ENCODE measurements at places on chromosomes 11 and 22. TPM values are rescaled to one million over a fixed set of nuclear protein-coding genes. Genes with fewer than 3 reads are reported as not detected.

Gene GUCY1A2
- 99.2 TPM for total RNA-seq

Gene ACTN3
- not detected for total RNA-seq

Gene SAA4
- total RNA-seq, result not detected

Gene TMA7B
- 1.7 TPM for total RNA-seq

Gene UQCC3
- 2.9 TPM for total RNA-seq

- DNase-seq, result peak; percentile 93
Observed at GRCh38 chr11:118911880-118912741, 13.6 kb downstream of the BCL9L start.

- DNase-seq, result peak; percentile 48
Observed at GRCh38 chr11:75365711-75366181, 14.3 kb upstream of the ARRB1 start.
